GM04503 (cell line): ENCODE measurements at places on chromosomes 2 and 18.

GRCh38 chr2:226155093-226155875 lies 644.3 kb downstream of the IRS1 start:
- DNase-seq = no peak

DNA sequence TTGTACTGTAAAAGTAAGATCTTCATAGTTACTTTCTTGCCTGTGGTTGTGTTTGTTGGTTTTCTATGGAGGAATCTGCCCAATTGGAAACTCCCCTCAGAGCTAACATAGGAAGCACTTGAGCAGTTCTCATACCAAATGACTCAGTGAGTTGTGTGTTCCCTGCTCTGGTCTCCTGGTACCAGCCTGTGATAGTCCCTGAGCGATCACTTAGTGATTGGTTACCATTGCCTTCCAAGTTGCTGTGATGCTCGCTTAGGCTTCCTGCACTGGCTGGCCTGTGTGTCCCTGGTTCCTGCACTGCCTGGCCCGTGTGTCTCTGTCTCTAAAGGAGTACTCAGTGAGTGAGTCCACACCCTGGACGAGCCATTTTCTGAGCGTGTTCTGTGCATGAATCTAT lies 133.0 kb downstream of the MAP4K4 start:
- no peak for DNase-seq

GRCh38 chr2:66334237-66335029 lies 100.5 kb upstream of the MEIS1 start:
- no peak for DNase-seq

- no peak for DNase-seq
Measured at GRCh38 chr18:21958707-21959450, 210.5 kb upstream of the GATA6 start.

- DNase-seq = no peak
Measured at GRCh38 chr2:52960881-52961280, 806.7 kb upstream of the CHAC2 start.

- DNase-seq = no peak
Measured at GRCh38 chr2:233325814-233326213, 18.2 kb downstream of the SAG start.

GRCh38 chr18:47809420-47809819 lies 121.0 kb downstream of the SMAD2 start:
- DNase-seq = no peak
